ENCODE measurements at places on chromosomes 11 and 22.
A peak's percentile ranks its signal among the peaks of the same experiment; 100 is the strongest.

GRCh38 chr11:121665206-121665838 is 212.6 kb upstream of the SORL1-AS1 start:
- no peak for DNase-seq

DNA sequence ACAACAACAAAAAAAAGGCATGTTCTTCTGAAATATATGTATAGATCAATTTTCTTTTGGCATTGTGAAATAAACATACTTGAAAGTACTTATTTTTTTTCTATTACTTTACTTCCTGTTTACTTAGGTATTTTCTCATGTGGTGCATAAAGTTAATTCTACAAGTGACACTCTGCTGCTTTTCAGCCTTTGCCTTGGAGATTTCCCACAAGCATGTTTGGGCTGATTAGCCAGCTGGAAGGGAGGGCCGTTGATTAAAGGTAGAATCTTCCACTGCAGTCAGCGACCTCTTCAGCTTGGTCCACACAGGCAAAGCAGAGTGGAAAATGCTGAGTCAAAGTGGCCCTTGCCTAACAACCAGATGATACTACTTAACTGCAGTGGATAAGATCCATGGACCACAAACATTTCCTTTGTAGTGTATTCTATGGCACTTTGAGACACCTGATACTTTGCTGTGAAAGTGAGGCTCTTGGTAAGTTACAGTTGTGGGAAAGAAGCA is 176.0 kb downstream of the ARHGAP42 start:
- DNase-seq, result peak; percentile 50

DNA sequence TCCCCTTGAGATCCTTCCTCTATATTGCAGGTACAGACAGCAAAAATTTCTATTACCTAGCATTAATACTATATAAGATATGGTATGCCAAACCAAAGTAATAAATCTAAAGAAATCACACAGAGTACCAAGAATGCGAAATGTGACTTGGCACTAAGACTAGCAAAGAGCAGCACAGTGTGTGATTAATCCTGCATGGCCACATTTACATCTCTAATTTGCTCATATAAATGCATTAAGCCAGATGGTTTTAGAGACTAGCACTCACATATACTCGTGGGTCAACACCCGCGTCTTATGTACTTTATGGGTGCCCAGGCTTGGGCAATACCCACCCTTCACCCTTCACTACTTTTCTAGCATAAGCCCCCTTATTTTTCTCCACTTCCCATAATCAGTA is 213.2 kb downstream of the TTC28 start:
- DNase-seq, result no peak

DNA sequence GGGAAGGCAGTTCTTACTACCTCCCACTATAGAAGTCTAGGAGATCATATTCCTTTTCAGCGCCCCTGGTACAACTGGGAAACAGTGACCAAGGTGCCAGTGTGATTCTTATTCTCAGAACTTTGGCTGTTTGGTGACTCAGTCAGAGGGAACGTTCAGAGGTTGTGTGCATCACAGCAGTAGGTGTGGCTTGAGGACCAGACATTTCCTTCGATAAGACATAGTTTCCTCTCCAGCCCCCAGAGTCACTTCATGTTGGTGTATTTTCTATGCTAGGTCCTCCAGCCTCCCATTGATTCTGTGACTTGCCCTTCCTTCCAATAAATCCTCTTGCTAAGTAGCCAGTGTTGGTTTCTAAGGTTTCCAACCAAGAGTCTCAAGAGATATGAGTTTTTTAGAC is 171.9 kb upstream of the MPPED2 start:
- DNase-seq, result no peak

DNA sequence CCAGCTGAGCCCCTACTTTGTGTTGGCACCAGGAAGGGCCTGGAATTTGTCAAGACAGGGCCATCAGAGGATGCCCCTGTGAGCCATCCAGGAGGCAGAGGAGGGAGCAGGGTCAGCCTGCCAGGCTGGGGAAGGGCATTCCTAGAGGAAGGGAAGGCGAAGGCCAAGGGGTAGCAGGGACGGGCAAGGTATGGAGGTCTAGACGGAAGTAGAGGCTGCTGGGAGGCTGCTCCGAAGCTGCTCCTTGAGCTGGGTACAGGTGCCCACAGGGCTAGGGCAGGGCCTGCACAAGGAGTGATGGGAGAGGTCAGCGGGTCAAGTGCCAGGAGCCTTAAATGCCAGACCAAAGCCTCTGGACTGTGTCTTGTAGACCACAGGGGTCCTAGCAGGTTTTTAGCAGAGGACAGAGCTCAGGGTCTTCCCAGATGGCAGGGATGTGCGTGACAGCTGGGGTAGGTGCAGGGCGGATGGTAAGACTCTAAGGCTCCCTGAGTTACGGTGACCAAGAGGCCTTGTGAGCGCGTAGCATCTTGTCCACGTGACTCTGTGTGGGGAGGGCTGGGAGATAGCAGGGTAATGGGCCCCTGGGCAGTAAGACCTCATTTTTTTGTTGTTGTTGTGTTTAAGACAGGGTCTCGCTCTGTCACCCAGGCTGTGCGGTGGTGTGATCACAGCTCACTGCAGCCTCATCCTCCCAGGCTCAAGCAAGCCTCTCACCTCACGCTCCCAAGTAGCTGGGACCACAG is 31.7 kb upstream of the CSNK1E start:
- no peak for DNase-seq

GRCh38 chr22:42101199-42101598 is 10.6 kb upstream of the NDUFA6 start:
- no peak for DNase-seq

DNA sequence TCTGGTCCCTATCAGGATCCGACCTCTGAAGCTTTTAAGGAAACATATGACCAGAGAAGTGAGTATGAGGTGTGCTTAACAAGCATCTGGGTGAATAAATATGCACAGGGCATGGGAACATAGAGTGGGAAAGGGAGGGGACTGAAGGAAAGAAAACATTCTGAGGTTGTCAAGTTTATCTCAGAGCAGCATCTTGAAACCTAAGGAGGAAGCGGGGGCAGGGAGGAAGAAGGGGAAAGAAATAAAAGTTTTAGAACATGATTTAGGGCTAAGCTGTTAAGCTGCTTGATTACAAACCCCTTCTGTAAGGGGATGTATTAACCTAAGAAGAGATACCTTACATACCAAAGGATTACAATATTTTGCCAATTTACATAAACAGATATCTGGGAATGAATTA is 24.0 kb upstream of the SC5D start:
- DNase-seq, result no peak

DNA sequence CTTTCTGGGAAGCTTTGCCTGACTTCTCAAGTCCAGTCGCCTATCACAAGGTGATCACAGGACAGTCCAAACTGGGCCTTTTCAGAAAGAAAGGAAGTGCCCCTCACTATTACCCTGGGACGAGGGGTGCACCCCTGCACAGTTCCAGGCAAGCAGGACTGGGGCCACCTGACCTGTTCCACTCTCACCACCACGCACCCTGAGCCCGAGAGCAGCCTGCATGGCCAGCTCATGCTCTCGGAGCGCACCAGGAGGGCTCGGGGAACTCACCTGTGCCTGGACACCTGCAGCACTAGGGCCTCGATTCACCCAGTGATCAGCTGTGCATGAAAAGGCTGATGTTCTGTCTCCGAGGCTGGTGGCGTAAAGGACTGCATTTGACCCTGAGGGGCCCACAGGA is 12.8 kb upstream of the FGF4 start:
- no peak for DNase-seq

DNA sequence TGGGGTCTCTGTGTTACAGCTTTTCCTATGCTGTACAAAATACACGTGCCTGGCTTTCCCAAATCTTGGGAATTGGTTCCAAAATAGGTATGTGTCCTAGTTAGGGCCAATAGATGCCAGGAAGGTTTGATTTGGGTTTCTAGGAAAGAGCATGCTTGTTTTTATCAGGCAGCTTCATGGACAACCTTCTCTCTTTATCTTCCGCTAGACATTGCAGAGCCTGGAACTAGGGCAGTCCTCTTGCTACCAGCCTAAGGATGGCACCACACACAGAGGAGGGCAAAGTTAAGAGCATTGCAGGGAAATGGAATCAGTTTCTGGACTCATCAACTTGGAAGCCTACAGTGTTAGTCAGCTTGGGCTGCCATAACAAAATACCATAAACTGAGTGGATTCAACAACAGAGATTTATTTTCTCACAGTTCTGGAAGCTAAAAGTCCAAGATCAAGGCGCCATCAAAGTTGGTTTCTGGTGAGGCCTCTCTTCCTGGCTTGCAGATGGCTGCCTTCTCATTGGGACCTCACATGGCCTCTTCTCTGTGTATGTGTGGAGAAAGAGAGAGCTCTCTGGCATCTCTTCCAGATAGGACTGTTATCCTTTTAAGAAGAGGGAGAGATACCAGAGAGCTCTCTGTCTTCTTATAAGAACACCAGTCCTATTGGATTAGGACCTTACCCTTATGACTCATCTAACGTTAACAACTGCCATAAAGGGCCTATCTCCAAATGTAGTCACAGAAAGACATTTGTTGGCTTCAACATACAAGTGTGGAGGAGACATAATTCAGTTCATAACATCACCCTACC is 27.3 kb upstream of the CREB3L1 start:
- no peak for DNase-seq

DNA sequence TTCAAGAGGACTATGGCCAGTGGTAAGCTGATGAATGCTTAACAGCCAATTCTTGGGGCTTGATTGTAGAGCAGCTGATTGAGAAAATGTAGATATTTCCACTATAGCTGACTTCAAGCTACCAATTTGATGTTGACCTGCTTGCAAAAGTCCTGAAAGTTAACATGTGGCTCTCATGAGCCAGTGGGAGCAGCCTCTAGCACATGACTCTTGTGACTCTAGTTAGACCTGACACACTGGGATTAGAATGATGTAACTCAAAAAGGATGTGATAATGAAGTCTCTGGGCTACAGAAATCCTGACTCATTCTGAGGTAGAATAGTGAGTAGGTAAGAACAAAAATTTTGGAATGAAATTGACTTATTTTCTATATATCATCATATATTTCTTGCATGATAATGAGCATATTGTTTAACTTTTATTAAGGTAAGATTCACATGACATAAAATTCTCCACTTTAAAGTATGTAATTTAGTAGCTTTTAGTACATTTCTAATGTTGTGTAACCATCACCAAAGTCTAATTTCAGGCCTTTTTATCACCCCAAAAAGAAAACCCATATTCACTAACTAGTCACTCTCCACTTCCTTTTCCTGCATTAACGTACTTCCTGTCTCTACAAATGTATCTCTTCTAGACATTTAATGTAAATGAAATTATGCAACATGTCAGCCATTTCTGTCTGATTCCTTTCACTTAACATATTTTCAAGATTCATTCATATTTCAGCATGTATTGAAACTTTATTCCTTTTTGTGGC is 16.1 kb upstream of the OR52H1 start:
- DNase-seq, result peak; percentile 87

DNA sequence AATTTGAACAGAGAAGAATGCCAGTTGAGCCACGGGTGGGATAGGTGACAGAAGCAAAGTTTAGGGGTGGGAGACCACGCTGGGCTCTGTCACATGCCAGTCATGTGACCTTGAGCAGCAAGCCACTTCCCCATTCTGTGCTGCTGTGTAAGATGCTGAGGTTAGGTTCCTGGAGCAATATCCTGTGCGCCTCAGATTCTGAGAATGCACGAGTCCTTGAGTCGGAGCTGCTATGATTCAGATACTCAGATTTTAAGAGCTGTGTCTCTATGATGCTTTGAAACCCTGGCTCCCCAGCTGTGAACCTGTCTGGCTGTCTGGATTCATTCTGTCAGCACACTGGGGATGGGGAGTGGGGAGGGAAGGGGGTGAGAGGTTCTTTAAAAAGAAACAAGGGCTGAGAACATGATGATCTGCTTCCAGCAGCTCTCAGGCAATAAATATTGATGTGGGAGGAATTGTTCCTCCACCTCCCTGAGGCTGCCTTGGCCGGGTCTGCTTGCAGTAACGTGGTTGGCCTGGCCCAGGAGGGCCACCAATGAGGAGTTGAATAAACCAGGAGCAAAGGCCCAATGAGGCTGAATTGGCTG is 24.0 kb downstream of the SLCO2B1 start:
- no peak for DNase-seq

DNA sequence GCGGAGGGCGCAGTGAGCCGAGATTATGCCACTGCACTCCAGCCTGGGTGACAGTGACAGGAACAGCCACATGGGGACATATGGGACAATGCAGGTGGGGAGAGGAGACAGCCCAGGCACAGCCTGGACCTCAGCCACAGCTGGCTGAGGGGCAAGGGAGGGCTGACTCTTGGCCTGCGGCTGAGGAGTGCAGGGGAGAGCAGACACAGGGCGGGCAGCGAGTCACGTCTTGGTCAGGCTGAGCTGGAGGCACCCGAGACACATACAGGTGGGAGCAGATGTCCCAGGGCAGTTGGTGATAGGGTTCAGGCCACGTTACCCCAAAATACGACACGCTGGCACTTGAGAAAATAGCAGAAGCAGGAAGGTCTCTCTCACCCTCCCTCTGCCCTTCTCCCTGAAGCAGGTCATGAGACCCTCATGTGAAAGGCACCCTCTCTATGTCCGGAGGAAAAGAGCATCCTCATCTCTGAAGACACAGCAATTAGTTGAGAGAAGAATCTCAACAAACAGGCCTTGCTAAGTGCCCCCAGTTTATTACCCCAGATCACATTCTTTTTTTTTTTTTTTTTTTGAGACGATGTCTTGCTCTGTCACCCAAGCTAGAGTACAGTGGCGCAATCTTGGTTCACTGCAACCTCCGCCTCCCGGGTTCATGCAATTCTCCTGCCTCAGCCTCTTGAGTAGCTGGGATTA is 10.5 kb downstream of the KIAA0930 start:
- DNase-seq, result no peak

- no peak for DNase-seq
These were observed 27.2 kb downstream of the GLB1L2 start for GRCh38 chr11:134358856-134359490.

DNA sequence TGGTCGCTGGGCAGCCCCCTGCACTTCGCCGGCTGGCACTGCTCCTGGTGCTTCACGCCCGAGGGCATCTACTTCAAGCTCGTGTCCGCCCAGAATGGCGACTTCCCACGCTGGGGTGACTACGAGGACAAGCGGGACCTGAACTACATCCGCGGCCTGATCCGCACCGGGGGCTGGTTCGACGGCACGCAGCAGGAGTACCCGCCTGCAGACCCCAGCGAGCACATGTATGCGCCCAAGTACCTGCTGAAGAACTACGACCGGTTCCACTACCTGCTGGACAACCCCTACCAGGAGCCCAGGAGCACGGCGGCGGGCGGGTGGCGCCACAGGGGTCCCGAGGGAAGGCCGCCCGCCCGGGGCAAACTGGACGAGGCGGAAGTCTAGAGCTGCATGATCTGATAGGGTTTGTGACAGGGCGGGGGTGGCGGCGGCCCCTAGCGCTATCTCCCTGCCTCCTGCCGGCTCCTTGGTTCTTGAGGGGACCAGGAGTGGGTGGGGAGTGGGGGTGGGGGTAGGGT is 13.5 kb upstream of the MIEF1 start:
- DNase-seq, result no peak

Measured in bronchial epithelial cell (primary cell).